ENCODE measurements at places on chromosomes 6 and 20.
A peak's percentile ranks its signal among the peaks of the same experiment; 100 is the strongest.

DNA sequence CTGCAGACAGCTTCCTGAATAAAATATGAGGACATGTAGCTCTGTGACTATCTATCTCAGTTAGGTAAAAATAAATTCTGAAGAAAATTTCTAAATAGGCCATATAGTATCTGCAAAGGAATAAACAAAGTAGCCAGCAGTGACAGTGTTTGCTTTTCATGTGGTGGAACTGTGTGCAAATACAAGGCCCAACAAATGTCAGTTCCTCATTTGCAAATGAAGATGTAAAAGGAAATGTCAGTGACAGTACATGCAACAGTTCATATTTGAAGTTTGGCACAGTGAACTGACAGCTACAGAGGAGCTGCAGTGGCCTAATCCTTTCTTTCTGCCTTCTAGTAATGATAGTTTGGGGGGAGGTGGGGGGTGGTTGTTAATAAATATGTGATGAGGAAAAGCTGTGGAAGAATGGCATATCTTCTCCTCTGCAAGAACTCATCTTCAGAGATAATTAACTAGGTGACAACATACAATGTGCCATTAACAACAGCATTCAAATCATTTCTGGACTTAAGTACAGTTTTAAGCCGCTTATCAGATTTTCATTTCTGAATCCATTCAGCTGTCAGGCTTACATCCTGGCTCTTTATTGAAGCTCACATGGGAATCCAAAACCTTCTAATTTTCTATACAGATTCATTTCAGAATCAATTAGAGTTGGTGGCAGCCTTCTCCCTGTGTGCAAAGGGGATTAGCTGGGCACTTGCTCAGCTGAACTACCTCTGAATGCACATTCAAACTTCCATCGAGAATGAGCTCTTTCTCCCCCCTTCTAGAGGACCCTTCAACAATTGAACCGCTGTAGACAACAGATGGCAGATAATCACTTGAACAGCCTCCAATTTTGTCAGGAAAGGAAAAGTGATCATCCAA is 1059.0 kb upstream of the EPHA7 start:
- no peak for DNase-seq

- DNase-seq: no peak
Observed at GRCh38 chr20:19473922-19474286, 261.5 kb downstream of the SLC24A3 start.

DNA sequence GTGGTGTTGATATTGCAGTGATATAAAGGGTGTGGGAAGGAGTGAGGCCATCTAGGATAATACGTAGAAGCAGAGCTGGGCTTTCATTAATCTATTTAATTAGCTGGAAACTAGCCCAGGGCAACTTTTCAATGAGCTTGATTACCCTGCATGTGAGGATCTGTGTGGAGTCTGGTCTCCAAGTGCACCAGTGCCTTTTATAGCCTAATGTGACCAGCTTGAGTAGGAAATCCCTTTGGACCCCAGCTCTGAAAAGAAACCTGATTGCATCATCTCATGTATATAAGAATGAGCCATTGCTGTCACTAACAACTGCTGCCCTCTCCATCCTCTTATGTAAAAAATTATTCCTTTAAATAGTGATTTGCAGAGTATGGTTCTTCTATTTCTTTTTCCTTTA is 72.6 kb downstream of the CD109 start:
- no peak for DNase-seq

GRCh38 chr6:125919618-125920017 is 37.0 kb upstream of the HINT3 start:
- no peak for DNase-seq

GRCh38 chr6:124487623-124488431 is 474.4 kb upstream of the RNF217 start:
- no peak for DNase-seq

DNA sequence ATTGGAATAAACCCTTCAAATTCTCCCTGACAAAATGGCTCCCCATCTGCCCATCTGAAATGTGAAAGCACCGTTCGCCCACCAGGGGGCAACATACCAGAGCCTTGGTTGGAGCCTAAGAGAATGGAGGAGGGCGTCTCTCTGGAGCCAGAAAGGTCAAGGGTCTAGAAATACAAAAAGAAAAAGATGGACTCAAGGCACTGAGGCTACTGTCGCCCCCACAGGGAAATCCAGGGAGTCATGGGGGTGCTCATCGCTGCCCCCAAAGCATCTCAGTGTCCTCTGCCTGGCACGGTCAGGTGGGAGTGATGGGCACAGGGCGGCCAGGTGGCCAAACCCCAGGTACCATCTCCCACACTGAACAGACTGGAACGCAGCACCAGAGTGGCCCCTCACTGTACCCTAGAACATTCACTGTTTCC is 136.3 kb downstream of the ZMYND8 start:
- peak; percentile 50 for DNase-seq

DNA sequence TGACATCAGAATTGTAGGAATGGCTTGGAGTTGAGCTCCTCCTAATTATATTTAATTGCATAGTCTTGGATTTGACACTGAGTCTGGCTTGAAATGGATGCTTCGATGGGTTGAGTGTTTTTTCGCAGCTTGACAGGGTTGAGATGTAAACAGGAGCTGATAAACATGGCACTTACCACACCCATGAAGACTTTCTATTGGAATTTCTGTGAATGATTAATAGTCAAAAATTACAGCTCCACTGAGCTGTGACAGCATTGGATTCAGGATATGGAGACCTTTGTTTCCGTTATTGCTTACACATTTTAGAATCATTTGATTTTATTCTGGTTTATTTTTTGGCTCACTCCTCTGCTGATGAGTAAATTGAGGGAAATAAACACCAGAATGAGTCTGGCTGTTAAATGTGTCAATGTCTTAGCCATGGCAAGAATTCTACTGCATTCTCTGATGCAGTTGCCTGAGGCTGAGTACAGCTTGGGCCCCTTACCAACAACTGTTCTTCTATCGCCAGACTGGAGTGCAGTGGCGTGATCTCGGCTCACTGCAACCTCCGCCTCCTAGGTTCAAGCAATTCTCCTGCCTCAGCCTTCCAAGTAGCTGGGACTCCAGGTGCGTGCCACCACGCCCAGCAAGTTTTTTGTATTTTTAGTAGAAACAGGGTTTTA is 128.1 kb upstream of the DOK5 start:
- DNase-seq: no peak

DNA sequence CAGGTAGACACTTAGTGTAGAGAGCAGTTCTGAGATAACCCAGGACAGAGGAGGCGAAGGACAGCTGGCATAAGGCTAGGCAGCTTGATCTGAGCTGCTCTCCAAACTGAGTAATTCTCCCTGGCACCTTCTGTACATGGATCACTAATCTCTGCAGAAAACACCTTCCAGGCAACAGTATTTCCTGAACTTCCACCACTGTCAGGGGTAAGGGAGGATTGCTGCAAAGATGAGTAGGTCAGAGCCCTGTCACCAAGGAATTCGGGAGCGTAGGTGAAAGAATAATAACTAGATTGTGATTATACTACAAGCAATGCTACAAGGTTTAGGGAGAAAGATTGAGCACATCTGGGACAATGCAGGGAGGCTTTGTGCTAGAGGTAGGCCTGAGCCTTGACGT is 1.9 kb downstream of the HM13 start:
- DNase-seq: no peak

- DNase-seq: peak; percentile 21
Observed at GRCh38 chr20:59829054-59829785, 104.2 kb downstream of the SYCP2 start.

- DNase-seq: no peak
Observed at GRCh38 chr6:28607990-28608389, 82.3 kb downstream of the GPX5 start.

DNA sequence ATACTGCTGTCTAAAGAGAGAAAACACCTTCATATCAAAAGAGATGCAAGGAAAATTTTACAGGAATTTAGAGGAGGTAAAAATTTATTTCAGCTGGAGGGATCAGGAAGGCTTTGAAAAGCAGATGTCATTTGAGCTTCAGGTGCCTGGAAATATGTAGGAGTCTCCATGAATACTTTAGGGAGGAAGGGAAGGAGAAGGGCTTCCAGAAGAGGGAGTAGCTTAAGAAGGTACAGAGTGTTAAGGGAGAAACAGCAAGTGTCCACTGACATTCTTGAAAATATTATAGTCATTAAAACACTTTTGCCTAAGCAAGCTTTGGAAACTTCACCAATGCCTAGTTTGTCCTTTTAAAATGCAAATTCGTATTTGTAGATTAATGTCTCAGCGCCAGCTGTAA is 27.2 kb downstream of the L3MBTL3 start:
- DNase-seq: no peak

DNA sequence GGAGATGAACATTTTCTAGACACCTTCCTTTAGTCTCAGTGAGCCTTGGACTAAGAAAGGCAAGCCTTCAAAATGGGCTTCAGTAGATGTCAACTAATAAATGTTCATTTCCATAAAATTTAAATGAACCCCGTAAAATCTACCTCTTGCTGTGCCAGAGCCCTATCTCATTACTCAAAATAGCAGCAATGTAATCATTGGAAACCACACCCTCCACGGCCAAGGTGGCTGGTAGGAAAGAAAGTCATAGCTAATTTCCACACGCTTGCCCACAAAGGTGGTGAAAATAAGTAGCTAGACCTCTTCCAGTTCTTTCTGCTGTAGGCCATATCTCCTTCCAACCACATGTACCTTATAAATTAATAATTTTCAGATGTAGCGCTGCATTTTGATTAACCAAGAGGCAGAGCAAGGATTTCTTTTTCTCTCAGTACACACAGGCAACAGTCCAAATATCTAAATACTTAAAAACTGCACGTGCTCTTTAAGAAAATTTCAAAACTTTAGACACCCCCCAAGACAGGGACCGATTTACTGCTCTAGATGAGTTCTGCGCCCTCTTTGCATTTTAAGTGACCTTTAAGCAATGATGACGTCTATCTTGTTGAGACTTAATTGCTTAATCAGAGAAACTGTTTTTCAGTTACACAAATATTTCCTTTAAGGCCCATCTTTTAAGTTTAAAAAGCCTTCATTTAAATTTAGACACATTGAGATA is 290.8 kb downstream of the ZNF217 start:
- no peak for DNase-seq

GRCh38 chr20:37935435-37935834 is 32.5 kb downstream of the VSTM2L start:
- DNase-seq: no peak

DNA sequence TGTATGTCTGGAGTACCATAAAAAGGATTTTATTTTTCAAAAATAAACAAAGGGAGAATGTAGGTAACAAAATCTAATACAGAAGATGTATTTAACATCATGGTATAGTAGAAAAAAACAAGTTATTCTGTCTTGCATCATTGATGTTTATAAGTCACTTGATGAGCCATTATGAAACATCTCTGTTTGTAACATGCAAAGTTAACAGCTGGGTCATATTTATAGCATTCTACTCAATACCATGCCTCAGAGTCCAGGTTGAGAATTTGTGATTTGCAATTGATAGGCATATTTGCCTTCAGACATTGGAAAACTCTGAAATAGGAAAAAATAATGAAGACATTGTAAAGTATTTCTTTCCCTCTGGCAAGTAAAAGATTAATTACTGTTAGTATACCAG is 52.3 kb upstream of the IL20RA start:
- no peak for DNase-seq

- DNase-seq: no peak
Observed at GRCh38 chr6:35955970-35956369, 35.1 kb upstream of the SRPK1 start.
